GM19239 (cell line): ENCODE measurements at places on chromosomes 7 and 10.

GRCh38 chr7:21544303-21544656 is 1.4 kb downstream of the DNAH11 start:
- DNase-seq = no peak

GRCh38 chr10:81871558-81871957 is 3.4 kb upstream of the NRG3 start:
- DNase-seq = no peak

- no peak for DNase-seq
Observed at GRCh38 chr10:51425431-51425830, 274.0 kb downstream of the CSTF2T start.

DNA sequence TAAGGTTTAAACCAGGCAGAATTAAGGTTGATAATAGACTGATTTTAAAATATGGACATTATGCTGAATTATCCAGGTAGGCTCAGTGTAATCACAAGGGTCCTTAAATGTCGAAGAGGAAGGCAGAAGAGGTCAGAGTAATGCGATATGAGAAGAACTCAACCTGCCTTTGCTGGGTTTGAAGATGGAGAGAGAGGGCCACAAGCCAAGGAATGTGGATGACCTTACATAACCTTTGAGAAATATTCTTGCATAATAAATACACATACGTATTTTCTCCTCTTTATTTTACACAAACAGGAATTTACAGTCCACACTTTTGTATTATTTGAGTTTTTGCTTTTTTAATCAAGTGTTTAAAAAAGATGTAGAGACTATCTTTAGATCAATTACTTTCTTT is 88.5 kb downstream of the ST7 start:
- DNase-seq = no peak

DNA sequence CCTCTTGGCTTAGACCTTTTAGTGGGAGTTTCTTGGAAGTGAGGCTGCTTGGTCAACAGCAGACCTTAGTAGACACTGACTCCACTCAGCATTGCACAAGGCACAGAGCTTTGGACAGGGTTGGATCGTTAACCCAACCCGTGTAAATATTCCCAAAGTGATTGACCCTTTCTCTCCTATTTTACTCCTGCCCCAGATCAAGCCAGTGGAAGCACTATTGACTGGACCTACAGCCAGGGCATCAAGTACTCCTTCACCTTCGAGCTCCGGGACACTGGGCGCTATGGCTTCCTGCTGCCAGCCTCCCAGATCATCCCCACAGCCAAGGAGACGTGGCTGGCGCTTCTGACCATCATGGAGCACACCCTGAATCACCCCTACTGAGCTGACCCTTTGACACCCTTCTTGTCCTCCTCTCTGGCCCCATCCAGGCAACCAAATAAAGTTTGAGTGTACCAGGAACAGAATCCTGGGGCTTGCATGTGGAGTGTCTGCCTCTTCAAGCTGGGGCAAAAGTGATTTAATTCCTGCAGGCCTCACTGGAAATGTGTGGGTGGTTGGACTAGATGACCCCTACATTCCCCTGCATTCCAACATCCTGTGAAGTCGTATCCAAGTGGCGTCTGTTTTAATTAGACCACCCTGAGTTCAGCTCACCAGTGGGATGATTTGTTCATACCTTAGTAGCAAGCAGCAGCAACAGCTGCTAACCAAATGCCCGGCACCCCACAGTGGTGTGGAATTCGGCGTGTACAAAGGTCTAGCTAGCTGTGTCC is 7.5 kb downstream of the CPA1 start:
- DNase-seq = no peak

GRCh38 chr10:22475651-22476600 is 130.6 kb downstream of the SPAG6 start:
- no peak for DNase-seq

GRCh38 chr7:127828843-127829500 is 177.0 kb downstream of the SND1 start:
- DNase-seq = no peak

DNA sequence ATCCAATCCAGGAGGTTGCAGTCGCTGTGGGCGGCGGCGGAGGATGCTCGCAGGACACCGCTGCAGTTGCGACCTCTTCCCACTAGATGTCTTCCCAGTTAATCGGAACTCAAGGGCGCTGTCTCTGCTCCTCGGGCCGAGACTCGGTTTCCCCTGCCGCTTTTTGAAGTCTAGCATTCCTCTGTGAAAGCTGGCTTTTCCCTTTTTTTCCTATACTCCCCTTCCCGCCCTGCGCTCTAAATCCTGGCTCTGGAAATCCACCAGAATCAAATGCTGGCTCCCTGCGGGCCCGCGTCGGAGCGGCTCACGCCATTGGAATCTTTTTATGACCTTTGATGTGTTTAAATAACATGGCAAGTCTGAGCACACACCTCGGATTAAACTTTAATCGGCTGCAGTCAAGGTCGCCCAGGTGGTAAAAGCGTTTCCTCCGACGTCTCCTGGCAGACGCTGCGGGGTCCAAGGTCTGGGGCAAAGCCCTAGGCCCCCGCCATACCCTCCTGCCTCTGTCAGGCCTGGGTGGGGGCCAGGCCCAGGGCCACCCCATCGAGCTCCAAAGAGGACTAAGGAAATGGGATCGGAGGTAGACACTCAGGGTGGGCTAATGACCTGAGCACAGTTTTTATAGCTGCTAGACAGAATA is 10.7 kb upstream of the HOXA13 start:
- peak; percentile 73 for DNase-seq

DNA sequence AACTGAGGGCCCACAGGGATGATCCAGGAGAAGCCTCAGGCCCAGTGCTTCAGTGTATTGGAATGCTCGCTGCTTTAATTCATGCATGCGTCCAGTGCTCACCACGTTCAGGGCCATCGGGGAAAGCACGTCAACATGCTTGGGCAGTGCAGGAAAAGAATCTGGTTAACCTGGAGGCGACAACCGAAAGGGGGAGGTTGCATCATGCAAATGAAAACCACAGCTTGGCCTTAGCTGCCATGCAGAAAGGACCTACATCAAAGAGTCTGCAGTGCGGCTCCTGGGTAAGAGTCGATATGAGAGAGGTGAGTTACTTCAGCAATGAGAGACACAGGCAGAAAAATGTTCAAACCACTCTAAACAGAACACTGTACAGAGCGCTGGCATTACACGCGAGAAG is 440.1 kb downstream of the KCNMA1 start:
- DNase-seq = no peak

GRCh38 chr10:54903745-54904144 is 102.7 kb upstream of the PCDH15 start:
- DNase-seq = no peak

DNA sequence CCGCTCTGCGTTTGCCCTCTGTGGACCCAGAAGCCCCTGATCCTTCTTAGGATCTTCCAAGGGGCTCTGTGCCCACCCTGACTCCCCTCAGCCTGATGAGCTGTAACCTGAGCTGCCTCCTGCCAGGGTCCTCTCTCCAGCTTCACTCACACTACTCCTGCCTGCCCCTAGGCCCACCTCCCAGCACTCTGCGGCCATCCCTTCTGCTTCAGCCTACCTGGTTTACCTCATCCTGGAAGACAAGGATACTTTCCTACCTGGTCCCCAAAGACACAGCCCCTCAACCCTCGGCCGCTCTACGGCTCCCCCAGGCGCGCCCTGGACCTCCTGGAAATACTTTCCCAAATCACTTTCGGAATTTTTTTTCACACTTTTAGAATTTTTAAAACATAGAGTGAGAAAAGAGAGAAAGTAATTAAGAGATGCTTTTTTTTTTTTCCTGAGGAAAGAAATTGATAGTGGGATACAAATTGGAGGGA is 6.4 kb upstream of the ZNF862 start:
- DNase-seq = no peak

GRCh38 chr10:24468281-24468751 is 255.4 kb downstream of the ARHGAP21 start:
- no peak for DNase-seq

DNA sequence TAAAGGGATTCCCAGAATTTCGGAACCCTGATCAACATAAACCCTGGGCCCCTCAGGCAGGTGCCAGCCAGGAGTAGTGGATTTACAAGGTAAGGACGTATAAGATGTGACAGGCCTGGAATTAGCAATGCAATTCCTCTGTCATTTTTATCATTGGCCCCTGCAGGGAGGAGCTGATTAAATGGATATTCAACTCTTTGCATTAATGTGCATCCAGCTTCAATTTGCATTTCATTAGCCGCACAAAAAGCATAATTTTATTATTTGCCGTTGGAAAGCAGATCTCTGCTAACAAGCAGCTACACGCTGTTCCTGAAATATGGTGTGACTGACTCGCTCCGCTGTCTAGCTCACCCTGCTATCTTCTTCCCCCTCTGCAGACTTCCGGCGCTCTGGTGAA is 195.8 kb downstream of the RPS24 start:
- DNase-seq = no peak

DNA sequence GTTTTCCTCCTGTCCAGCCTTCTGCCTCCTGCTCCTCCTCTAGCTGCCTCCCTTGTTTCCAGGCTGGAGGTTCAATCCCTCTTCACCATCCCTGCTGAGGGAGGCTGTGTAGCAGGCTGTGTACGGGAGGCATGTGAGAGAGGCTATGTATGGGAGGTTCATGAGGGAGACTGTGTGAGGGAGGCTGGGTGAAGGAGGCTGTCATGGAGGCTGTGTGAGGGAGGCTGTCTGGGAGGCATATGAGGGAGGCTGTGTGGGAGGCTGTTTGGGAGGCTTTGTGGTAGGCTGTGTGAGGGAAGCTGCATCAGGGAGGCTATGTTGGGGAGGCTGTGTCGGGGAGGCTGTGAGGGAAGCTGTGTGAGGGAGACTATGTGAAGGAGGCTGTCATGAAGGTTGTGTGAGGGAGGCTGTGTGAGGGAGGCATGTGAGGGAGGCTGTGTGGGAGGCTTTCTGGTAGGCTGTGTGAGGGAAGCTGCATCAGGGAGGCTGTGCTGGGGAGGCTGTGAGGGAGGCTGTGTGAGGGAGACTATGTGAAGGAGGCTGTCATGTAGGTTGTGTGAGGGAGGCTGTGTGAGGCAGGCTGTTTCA is 123.7 kb upstream of the RNF32 start:
- no peak for DNase-seq

DNA sequence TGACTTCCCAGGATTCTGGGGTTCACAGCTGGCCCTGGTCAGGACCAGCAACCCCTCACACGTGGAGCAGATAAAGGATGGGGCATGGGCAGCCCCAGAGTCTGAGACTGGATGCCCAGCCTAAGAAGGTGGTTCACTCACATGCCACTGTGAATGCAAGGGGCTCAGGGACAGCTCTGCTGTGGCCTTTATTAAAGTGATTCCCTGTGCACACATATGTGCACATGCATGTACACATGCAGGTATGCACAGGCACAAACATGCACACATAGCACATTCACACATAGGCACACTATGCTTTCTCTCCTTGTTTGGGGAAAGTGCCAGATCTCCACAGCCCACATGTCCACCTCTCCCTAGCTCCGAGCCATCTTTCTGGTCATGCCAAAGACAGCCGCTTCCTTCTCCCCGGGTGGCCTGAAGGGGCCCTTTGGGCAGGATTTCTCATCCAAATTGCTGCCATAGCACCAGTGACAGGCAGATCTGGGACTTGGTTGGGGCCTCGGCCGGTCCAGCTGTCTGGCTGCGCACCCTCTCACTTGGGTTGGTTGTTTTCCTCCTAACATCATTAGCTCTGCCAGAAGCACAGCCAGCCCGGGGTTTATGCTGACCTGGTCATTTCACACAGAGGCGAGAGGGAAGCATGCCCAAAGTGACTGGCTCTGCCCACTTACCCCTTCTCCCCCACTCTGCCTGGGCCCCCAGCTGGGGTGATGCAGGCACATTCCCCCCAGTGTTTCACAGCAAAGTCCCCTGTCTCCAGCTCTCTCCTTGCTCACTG is 1.4 kb downstream of the GCK start:
- no peak for DNase-seq

DNA sequence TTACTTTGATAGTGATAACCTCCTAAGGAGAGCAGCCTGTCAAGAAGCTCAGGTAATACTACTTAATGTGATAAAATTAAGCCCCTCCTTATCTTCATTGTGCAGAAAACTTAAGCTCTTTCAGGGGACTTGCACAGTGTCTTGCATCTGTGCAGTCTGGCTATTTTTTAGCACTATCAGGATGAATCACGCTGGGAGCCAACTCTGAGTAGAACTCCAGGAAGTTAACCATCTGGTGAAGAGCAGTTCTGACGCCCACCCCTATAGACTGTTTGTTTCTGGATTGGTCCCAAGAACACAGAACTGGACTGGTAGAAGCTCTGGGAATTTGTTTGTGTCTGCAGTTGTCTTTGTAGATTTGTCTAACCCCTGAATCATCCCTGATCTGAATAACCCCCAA is 41.9 kb downstream of the AGK start:
- DNase-seq = no peak

DNA sequence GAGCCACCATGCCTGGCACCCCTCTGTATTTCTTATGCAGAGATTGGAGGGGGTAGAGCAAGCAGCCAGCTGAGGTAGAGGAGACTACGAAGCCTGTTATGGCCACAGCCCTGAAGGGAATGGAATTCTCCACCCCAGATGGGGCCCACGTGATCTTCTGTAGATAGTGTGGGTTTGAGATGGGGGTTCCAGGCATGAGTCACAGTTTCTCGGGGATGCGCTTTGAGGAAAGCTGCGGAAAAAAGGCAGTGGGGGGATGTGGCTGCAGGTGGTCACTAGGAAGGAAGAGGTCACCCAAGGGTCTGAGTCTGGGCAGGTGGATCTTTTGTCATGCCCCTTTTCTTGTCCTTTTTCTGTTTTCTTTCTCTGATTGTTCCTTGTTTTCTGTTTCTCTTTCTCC is 11.5 kb downstream of the FAM131B start:
- no peak for DNase-seq

DNA sequence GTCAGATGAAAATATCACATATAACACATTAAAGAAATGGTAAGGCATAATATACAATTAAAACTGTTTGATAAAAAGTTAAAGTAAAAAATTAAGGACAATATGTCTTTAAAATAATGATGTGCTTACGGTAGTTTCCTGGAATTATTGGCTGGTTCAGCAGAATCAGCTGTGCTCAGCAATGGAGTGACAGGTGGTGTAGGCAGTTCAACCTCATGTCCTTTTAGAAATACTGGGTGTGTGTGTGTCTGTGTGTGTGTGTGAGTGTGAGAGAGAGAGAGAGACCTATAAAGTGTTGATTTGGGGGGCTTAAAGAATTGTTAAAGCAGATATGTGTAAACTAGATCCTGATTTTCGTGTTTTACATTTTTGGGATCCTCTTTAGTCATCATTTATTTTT is 141.2 kb downstream of the ADAM22 start:
- no peak for DNase-seq

GRCh38 chr10:73922007-73922863 is 11.3 kb downstream of the PLAU start:
- DNase-seq = no peak

GRCh38 chr10:133457100-133457841 is 3.5 kb downstream of the SCART1 start:
- no peak for DNase-seq

- DNase-seq = no peak
Observed at GRCh38 chr10:1183701-1184100, 127.5 kb downstream of the WDR37 start.

- no peak for DNase-seq
Observed at GRCh38 chr10:21176934-21177480, 279.9 kb upstream of the NEBL start.

- DNase-seq = no peak
Observed at GRCh38 chr10:75191821-75192568, 18.6 kb upstream of the VDAC2 start.

GRCh38 chr7:28246921-28247461 is 66.4 kb upstream of the JAZF1 start:
- no peak for DNase-seq

GRCh38 chr7:55464422-55464821 is 99.3 kb downstream of the LANCL2 start:
- no peak for DNase-seq

- no peak for DNase-seq
Observed at GRCh38 chr7:158034571-158034970, 553.1 kb downstream of the PTPRN2 start.

- DNase-seq = no peak
Observed at GRCh38 chr10:75407713-75408508, 6.3 kb upstream of the ZNF503 start.
